Aorta (tissue), 5 donors: ENCODE measurements at places on chromosomes 3 and 15.
A peak's percentile ranks its signal among the peaks of the same experiment; 100 is the strongest.

DNA sequence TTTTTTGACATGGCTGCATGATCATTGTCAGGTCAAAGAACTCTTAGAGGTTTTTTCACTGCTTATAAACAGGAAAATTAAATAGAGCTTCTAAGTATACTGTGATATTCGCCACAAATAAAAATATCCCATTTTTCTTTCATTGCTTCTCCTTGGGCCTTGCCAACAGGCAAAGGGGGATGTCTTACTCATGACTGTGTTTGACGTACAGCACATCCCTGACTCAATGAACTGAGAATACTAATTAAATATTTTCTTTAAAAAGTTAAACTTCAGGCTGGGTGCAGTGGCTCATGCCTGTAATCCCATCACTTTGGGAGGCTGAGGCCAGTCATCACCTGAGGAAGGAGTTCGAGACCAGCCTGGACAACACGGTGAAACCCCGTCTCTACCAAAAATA lies 41.4 kb upstream of the CCDC80 start:
- no peak for DNase-seq

GRCh38 chr15:87347806-87348515 lies 908.6 kb downstream of the NTRK3 start:
- no peak for DNase-seq

- DNase-seq: no peak
Measured at GRCh38 chr15:85024509-85025336, 43.1 kb downstream of the PDE8A start.

- no peak for DNase-seq
Measured at GRCh38 chr3:41202834-41203345, 3.6 kb downstream of the CTNNB1 start.

DNA sequence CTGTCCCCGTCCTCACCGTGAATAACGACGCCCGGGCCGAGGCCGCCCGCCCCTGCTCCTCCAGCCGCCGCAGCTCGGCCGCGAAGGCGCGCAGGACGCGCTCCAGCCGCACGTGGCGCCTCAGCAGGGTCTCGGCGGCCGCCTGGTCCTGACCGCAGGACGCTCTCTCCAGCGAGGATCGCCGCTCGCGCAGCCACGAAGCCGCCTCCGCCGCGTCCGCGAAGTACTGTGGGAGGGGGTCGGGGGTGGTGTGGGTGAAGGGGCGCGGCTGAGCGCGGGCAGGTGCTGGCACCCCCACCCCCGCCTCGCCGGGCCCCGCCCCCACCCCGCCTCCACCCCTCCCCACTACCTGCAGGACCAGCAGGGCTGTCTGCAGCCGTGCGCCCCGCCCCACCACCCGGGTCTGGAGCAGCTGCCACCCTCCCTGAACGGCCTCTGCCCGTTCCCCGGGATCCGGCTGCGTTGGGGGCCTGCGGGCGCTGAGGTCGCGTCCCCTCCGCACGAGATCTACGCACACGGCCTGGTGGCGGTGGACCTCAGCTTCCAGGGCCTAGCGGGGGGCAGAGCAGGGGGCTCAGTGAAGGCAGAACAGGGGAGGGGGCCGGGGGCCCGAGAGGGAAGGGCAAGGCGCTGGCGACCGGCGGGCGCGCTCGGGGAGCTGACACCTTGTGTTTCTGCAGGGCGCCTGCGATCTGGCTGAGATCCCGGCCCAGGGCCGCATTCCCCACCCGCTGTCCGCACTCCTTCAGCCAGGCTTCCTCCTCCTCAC lies 11.7 kb downstream of the SPTBN5 start:
- DNase-seq: no peak

DNA sequence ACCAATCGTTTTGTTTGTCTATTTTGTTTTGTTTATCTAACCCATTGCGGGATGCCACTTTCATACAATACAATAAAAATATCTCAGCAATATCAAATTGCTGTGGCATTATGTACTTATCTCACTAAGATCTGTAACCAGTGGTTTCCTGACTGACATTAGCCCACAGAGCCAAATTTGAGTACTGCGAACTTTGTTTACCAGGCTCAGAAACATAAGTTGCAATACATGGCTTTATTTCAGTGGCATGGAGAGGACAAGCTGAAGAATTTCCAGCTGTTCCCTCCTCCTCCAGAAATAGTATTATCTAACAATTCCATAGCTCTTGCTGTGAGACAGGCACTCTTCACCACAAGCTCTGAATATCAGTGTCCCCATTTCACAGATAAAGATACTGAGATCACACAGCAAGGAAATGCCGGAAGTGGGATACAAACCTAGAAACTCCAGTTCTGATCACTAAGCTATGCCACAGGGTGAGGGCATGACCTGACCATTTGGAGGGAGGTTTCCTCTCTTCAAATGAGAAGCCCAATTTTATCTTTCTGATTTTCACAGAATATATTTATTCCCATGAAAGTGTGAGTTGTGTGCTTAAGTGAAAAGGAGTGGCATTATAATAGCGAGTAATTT lies 469.9 kb upstream of the CBLB start:
- DNase-seq: no peak

GRCh38 chr15:58595516-58596263 lies 153.8 kb downstream of the ADAM10 start:
- no peak for DNase-seq

DNA sequence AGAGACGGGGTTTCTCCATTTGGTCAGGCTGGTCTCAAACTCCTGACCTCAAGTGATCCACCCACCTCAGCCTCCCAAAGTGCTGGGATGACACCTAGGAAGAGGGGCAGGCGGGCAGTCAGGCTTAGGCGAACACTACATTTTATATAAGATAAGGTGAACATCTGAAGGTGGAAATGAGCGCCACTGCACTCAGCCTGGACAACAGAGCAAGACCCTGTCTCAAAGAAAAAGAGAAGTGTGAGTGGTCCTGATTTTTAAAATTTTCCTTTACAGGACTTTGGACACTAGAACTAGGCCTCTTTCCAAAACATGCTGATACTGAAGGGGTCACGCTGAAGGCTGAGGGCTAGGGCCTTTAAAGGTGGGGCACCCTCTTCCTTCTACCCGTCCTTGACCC lies 48.0 kb downstream of the ZDHHC19 start:
- no peak for DNase-seq

- no peak for DNase-seq
Measured at GRCh38 chr3:177284383-177284881, 87.2 kb upstream of the TBL1XR1 start.

DNA sequence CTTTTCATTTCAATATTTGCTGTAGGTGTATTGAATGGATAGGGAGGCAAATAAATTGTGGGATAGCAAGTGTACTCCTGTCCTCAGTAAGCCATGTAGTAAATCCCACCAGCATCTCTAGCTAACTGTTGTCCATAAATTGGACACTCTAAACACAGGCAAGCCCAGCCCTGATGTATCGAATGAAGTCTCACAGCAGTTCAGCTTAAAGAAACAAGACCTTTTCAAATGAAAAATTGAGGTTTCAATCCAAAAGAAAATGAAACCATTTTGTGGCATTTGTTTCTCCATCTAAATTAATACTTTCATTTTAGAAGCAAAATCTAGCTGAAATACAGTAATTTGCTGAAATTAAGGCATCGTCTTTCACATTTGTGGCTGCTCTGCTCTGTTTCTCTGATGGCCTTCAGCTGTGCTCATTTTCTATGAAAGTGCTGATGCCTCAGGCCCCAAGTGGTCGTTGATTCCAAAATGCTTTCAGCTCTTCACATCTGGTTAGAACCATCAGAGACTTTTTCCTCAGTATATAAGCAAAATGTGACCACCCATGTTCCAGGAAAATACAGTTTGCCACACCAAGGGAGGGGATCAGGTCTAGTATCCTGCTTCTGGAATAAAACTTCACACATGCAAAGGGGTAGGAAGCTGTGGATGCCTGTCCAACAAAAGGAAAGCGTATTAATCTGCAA lies 245.0 kb downstream of the ZMAT3 start:
- no peak for DNase-seq

GRCh38 chr15:96336108-96336595 lies 5.7 kb downstream of the NR2F2 start:
- DNase-seq: no peak

- no peak for DNase-seq
Measured at GRCh38 chr3:177197727-177198460, 612 bp upstream of the TBL1XR1 start.

DNA sequence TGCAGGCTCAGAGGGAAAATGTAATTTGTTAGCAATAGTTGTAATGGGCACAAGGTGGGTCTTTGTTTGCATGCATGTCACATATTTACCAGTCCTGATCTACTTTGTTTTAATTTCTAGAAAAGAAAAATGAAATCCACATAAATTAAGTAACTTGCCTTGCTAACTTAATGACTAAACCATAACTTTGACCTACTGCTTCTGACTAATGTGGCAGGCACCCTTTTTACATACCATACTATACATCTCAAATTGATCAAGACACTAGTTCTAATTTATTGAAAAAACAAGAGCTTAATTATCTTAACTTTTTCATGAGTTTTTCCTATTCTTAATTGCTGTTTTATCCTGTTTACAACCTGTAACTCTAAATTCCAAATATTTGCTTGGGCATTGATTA lies 93.2 kb downstream of the ATP11B start:
- no peak for DNase-seq

DNA sequence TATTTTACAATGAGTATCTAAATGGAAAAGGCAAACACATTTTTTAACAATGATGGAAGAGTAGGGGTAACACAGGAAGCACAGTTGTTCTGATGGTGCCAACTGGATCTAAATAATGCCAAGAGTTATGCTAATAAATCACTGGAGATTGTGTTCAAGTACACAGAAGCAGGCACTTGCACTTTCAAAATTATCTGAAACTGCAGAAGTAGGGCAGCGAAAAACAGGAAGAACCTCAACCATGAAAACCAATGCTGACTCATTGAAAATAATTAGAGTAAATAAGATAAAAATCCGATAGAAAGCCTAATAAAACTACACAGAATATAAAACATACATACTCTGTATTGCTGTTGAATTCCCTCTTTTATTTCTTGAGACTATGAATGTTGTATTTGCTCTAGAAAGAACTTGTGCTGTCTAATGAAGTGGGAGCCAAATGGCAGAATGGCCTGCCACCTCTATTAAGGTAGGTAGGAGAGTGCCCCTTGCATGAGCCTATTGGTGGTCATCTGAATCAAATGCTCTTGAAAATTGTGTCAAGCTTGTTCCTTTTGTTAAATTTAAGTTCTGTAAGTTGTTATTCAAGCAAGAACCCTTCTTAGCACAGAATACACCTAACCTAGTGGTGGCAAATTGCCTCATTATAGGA lies 93.7 kb downstream of the ABI3BP start:
- no peak for DNase-seq

GRCh38 chr3:37498126-37499039 lies 324.0 kb upstream of the LRRFIP2 start:
- DNase-seq: no peak

GRCh38 chr3:64764386-64764929 lies 76.7 kb upstream of the ADAMTS9 start:
- DNase-seq: no peak

GRCh38 chr15:98625614-98626013 lies 22.7 kb upstream of the IGF1R start:
- no peak for DNase-seq

- DNase-seq: no peak
Measured at GRCh38 chr3:116785226-116785625, 75.6 kb downstream of the TUSC7 start.

DNA sequence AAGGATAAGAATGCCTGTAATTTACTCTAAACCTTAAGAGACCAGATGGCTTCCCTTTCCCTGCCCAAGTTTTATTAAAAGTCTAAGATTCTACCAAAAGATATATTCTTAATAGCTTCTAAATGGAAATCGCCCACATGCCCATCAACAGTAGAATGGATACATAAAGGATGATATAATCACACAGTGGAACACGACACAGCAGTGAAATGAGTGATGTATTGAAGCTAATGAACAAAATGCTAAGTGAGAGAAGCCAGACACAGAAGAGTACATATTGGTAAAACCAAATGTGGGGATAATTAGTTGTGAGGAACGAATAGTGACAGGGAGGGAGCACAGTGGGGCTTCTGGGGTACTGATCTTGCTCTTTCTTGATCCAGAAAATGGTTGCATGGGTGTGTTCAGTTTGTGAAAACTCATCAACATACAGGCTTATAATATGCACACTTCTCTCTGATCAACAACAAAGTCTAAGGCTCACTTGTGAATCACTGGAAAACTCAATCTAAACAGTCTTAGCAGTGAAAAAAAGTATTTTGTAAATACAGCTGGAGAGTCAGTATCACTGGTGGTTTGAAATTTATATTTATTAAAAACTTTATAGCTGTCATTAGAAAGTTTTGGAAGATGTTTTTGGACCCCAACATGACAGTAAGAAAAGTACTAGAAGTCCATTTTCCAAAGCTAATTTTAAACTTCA lies 170.7 kb upstream of the FAM3D start:
- no peak for DNase-seq

DNA sequence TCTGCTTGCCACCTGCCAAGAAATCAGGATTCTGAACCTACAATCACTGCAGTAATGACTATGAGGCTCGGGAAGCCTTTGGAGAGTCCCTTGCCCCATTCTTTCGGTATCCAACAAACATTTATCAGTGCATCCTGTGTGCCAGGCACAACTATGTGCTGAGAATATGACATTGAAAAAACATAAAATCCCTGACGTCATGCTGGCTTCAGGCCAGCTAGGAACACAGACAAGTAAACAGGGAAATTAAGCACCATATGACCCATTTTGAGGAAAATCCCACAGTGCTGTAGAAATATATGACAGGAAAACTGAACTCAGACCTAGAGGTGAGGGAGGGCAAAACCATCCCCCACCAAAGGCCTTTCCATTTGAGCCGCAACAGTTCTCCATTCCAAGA lies 34.1 kb upstream of the DET1 start:
- no peak for DNase-seq

GRCh38 chr3:121696186-121696585 lies 35.5 kb upstream of the HCLS1 start:
- no peak for DNase-seq

- DNase-seq: no peak
Measured at GRCh38 chr15:71660501-71660900, 149.9 kb upstream of the NR2E3 start.

DNA sequence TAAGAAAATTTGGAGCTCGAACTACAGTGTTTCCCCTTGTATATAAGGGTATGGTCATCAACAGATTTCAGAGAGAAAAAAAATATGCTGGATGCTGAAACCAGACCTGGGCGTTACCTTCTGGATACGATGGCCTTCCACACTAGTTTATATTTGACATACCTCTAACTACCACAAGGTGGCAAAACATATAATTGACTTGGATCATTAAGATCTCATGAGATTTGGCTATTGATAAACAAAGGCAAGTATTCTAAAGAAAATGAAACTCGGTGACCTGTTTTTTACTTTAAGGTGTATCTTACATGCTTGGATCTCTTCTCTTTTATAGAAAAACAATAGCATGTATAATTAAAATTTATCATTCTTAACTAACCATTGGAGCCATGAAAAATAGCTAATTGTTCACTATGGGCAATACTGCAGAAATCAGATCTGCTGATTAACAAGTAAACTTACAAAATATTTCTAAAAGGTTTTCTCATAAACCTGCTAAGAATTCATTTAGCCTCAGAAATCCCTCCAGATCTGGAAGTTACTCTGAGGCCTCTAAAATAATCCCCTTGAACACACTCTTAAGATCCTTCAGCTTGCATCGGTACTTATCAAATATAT lies 300.6 kb upstream of the KCNH8 start:
- DNase-seq: no peak

GRCh38 chr3:46812237-46812791 lies 50.9 kb downstream of the MYL3 start:
- peak; percentile 92 for DNase-seq
